Stimulated activated naive CD4-positive, alpha-beta T cell (primary cell): ENCODE measurements at places on chromosomes 12 and 14.

DNA sequence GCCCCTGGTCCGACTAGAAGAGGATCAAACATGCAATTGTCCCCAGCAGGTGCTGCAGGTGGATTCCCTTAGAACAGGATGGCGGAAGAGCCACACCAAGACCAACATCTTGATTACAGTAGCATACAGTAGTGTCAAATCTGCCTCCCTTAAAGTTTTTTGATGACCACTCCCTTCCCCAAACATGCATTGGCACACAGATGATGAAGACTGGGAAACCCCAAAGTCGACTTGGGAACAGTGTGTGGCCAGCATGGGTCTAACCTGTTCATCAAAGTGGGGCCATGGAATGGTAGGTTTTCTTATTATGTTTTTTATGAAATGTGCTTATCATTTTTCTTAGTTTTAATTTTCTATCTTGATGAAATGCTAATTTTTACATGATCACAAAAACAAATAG is 8.8 kb downstream of the PLXNC1 start:
- DNase-seq = no peak

- DNase-seq = no peak
These were observed 18.0 kb downstream of the NIN start for GRCh38 chr14:50812856-50813543.

DNA sequence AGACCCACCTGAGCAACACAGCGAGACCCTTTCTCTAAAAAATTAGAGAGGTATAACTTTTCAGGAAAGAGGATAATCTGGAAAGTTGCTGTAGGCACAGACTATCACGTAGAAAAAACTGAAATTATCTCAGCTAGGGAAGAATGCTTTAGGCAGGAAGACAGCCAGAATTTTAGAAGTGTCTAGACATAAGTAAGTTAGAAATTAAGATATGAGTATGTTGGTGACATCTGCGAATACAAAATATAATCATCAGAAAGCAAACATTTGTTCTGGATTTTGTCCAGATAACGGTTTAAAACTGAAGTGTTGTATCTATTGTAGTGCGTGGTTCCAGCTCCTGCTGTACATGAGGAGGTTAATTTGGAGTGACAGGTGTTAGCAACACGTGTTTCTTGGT is 123.2 kb downstream of the FBXL14 start:
- DNase-seq = no peak

GRCh38 chr12:48160807-48161206 is 3.5 kb upstream of the ASB8 start:
- no peak for DNase-seq

DNA sequence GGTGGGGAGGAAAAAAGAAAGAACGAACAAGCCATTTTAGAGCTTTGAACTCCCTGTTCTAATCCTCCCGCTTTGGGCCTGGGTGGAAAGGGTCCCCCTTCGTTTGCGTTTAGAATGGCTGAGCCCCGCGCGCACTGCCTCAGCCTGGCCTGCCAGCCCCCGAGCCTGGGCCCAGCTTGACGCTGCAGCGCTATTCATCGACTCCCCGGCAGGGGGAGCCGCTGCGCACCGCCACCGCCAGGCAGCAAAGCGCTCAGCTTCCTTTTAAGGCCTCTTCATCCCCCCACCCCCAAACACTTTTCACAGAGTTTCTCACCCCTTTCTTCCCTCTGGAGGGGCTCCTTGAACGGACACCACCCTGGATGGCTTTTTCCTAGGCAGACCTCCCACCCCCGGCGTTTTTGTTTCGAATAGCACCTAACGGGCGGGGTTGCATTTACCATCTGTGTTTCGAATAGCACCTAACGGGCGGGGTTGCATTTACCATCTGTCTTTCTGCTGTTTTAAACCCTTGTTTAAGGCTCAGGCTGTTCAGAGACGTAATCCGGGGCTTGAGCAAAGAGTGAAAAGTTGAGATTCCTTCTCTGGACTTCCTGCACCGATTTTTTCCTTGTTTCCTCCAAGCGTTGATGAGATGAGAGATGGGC is 56.4 kb upstream of the PIWIL1 start:
- DNase-seq = no peak

DNA sequence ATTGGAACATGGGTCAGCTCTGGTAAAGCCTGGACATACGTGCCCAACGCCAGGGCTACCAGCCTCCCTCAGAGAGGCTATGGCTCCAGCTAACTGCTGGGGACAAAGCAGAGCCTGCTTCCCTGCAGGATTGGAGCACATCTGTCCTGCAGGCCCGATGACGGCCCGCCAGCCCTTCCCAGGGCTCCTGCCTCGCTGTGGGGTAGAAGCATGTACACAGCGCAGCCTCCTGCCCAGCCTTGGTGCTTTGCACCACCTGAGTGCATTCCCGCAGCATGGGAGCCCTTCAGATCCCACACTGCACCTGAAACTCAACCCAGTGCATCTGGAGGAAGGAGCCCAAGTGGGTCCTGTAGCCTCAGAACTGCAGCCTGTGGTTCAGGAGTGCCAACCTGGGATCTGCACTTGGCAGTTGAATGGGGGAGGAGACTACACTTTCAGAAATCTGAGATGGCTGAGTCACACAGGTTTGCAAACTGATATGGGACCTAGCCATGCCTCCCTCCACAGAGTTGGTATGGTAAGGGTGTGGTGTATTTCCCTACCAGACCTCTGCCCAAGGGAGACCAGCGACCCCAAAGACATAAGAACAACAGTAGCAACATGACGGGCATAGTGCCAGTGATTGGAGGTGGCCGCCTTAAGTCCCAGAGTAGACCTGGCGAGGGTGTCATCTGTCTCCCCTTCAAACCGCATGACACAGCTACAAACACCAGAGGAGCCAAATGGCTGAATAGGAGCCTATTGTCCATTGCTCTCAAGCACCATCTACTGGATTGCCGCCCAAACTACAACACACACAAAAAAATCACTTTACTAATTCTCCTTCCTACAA is 273.9 kb upstream of the MIS18BP1 start:
- no peak for DNase-seq

DNA sequence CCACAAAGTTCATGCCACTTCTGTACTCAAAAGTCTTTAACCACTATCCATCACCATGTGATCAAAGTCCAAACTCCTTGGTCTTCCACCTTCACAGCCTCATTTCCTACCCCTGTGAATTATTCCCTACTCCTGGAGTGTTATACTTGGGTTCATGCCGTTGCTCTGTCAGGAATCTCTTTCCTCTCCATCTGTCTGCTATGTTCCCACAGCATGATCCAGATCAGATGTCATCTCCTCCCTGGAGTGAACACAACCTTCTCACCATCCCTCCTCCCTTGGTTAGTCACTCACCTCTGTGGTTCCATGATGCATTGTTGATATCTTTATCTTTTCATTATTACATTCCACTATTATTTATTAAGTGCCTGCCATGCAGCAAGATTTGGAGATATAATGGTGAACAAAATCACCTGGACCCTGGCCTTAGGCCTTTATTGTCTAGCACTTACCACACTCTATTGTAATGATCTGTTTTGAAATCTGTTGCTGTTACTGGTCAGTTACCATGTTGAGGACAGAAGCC is 22.4 kb downstream of the LACRT start:
- DNase-seq = no peak

GRCh38 chr12:100986595-100987547 is 192.3 kb downstream of the ANO4 start:
- DNase-seq = no peak

GRCh38 chr14:75294649-75295033 is 16.0 kb downstream of the FOS start:
- no peak for DNase-seq

- DNase-seq = no peak
These were observed 22.2 kb downstream of the FCF1 start for GRCh38 chr14:74735125-74735524.

DNA sequence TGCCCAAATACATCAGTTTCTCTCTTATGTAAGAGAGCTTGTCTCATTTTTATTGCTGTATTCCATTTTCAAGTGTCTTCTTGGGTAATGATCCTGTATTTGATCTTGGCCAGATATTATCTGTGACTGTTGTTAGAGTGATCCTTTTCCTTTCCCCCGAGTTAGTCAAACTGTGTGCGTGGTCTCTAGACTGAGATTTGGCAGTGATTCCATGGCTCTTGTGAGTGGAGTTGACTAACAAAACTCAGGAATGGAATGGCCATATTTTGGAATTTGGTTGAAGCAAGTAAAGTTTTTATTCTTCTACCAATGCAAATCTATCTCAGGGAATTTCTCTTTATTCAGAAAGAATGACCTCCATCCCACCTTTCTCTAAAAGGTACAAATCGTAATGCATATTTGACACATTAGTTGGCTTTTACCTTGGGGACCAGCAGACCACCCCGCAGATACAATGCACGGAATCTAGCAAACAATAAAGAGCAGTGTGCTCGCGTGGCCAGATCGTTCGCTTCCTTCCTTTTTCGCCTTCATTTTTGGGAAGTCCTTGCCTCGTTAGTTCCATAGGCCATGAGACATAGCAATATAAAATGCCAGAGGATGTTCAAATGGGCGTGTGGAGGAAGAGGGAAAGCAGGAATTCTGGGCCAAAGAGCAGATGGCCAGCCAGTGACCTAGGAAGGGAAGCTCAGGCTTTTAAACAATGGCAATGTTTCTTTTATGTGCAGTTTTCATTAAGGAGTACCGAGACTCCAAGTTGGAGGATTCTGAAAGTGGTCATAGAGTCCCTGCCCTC is 24.4 kb downstream of the ETV6 start:
- no peak for DNase-seq

- DNase-seq = no peak
These were observed 23.0 kb downstream of the LACRT start for GRCh38 chr12:54611715-54612149.

DNA sequence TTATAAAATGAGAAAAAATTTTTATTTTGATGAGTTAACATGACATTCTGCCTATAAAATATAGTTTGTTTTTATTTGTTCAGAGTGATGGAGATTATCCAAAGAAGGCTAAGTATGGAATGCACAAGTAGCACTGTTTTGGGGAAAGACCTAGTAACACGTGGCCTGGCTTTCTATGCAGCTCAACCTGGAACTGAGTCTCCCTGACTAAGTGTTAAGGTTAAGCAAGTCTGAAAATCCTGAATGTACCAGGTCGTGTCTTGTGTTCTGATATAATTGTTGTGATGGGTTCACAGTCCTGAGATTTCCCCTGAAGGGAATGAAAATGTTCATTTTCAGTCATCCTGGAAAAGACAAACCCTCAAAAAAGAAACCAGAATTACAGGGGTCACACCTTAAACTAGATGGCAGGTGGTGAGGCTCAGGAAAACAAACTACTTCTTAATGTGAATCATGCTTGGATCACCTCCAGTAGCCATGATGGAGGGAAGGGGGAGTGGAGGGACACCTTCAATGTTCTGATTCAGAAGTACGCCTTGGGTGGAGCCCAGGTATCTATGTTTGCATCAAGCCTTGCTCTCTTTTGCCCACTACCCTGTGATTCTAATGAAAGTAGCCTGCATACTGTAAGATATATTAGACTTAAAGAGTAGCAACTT is 236.8 kb downstream of the ALX1 start:
- no peak for DNase-seq

DNA sequence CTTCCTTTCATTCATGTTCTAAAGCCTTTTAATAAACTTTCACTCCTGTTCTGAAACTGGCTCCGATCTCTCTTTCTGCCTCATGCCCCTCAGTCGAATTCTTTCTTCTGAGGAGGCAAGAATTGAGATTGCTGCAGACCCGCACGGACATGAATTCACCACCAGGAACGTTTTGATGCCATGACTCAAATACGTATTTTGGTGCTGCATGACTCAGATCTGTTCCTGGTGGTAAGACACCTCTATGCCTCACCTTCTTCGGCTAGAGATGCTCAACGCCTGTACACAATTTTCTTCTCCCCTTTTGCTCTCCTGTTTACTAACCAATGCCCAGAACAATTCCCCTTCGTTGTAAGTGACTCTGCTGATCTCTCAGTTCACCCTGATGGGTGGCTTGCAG is 52.0 kb upstream of the RIMBP2 start:
- no peak for DNase-seq

DNA sequence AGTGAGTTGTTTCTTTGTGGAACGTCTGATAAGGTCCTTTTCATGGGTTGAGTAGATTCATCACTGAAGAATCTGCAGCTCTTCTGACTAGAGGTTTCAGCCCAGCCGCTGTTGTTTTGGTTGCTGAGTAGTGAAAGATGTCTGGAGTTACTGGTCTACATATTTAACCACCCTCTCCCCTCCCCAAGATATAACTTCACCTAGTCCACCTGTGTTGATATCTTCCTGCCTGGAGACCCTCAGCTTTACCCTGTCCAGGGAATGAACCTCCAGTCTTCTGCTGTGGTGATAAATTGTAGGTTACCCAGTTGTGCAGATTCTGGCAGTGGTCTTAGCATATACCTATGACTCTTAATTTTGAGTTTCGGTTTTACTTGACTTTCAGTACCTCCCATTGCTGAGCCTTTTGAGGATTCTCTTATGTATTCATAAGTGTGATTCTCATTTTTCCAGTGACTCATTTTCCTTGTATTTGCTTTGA is 62.9 kb downstream of the CCDC91 start:
- no peak for DNase-seq

DNA sequence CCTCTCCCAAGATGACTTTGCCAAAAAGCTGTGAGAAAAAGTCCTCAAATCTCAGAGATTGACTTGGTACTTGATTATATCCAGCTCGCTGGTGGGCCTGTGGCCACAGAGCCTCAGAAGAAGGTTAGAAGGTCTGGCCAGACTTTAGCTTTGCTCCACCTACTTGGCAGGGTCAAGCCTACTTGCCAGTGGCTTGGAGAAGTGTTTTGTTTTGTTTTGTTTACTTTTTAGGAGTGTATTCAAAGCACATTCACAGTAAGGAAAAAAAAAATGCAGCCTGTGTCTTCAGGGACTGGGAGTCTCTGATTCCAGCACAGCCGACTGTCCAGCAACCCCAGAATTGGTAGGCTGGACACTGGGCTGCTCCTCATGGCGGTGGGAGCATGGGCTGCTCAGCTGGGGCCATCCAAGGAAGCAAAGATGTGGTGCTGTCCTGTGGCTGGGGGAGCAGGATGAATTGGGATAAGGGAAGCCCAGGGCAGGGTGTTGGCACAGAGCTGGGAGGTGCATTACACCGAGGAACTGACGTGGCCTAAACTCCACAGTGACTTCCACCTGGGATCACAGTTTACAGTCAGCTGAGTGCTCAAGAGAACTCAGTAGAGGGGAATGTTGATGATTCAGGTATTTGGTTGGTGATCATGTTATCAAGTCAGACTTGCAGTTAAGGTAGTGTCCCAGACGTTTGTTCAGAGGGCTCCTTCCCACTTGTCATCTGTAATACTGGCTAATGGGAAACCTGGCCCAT is 73.5 kb downstream of the PPP2R5C start:
- DNase-seq = no peak

GRCh38 chr12:2739832-2740641 is 54.7 kb upstream of the FKBP4 start:
- DNase-seq = no peak

- DNase-seq = no peak
These were observed 37.4 kb downstream of the SLC6A15 start for GRCh38 chr12:84875241-84875640.

- DNase-seq = no peak
These were observed 34.8 kb downstream of the STX2 start for GRCh38 chr12:130804216-130804615.
